Stimulated activated CD8-positive, alpha-beta memory T cell treated with anti-CD3 and anti-CD28 coated beads, Interleukin-7, amount 100 ng/mL, for 24 hours (primary cell): ENCODE measurements at places on chromosomes 11 and 22.
A peak's percentile ranks its signal among the peaks of the same experiment; 100 is the strongest.

DNA sequence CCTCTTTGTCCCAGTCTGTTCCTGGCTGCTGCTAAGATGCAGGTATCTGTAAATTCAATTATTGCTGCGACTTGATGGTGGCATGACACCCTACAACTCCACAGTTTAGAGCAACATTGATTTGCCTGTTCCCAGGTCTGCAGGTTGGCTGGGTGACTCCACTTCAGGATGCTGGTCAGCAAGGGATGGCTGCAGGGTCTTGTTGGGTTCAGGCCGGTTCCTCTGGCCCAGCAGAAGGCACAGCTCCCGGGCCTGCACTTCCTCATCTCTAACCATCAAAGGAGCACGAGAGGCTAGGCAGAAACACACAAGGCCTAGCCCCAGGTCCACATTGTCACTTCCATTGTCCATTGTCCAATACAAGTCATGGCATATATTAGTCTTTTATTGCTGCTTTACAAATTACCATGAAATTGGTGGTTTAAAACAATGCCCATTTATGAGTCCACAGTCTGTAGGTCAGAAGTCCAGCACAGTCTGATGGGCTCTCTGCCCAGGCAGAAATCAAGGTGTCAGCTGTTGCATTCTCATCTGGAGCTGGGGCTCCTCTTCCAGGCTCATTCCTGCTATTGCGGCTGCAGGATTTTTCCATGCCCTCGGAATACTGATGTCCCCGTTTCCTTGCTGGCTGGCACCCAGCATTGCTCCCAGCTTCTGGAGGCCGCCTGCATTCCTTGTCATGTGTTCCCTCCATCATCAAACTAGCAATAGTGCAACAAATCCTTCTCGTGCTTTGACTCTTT, 96.6 kb upstream of the LMO1 start:
- no peak for DNase-seq

GRCh38 chr11:38191101-38191500, 1593.1 kb upstream of the RAG2 start:
- DNase-seq: no peak

- no peak for DNase-seq
Observed at GRCh38 chr22:49100773-49101172, 726.9 kb downstream of the BRD1 start.

DNA sequence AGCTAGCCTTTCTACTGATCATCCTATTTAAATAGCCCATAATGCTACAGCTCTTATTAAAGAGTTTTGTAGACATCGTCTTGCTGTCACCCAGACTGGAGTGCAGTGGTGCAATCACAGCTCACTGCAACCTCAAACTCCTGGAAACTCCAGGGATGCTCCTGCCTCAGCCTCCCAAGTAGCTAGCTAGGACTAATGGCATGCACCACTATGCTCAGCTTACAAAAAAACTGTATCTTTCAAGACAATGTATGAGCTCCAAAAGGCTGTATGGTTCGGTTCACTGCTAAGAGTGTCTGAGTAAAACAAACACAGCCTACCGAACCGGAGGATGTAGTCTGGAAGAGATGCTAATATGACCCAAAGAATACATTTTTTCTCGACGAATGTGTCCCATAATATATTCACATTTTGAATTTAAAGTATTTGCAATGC, 2.6 kb downstream of the TAF1D start:
- DNase-seq: no peak

GRCh38 chr11:64225608-64226506, at the start of the genes NUDT22 and TRPT1:
TSS of gene NUDT22 (plus strand) at chr11:64226274. CDS start at chr11:64226653, 379 bp downstream.
TSS of gene TRPT1 (minus strand) at chr11:64226186. CDS start at chr11:64225860, 326 bp downstream.
- peak; percentile 94 for DNase-seq

DNA sequence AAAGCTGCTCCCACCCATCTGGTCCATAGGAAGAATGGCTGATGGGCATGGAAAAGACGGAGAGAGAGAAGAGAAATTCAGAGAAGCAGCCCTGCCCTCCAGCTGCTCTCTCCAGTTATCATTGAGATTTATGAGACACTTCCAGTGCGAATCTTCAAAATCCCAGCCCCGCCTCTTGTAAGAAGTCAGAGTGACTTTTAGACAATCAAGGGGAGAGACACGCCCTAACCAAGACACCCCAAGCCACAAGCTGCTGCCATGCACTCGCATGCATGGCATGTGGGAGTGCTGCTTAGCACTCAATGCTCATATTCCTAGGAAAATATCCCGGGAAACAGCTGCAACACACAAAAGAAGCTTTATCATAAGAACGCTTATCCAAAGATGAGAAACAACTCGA, 110.6 kb upstream of the BID start:
- DNase-seq: no peak

GRCh38 chr11:109526931-109527330, 104.9 kb downstream of the C11orf87 start:
- DNase-seq: no peak

GRCh38 chr11:14519597-14519916, 629 bp downstream of the PSMA1 start:
- DNase-seq: no peak

GRCh38 chr22:38074181-38075104, 9.5 kb downstream of the SLC16A8 start:
- no peak for DNase-seq

DNA sequence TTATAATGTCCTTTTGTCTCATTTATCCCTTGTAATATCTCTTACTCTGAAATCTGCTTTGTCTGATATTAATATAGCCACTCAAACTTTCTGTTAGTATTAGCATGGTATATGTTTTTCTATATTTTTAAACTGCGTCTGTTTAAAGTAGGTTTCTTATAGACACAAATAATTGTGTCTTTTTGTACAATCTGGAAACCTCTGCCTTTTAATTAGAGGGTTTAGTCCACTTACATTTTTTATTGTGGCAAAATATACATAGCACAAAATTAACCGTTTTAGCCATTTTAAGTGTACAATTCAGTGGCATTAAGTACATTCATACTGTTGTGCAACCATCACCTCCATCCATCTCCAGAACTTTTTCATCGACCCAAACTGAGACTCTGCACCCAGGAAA, 28.6 kb downstream of the PARVG start:
- no peak for DNase-seq

DNA sequence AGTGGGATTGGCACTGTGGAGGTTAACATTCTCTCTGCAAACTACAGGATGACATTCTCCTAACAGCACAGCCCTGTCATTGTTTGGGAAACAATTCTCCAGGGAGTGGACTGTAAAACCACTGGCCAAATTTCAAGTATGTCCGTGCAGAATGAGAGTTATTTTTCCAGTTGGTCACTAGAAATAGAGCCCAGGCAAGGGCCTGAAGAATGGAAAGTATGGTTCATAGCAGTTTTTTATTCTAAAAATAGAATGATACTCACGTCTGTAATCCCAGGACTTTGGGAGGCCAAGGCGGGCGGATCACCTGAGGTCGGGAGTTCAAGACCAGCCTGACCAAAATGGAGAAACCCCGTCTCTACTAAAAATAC, 39.0 kb upstream of the CD44 start:
- DNase-seq: no peak

- no peak for DNase-seq
Observed at GRCh38 chr11:126662035-126662790, 306.7 kb downstream of the ST3GAL4 start.

- DNase-seq: no peak
Observed at GRCh38 chr11:46345881-46346484, 1.3 kb upstream of the DGKZ start.

DNA sequence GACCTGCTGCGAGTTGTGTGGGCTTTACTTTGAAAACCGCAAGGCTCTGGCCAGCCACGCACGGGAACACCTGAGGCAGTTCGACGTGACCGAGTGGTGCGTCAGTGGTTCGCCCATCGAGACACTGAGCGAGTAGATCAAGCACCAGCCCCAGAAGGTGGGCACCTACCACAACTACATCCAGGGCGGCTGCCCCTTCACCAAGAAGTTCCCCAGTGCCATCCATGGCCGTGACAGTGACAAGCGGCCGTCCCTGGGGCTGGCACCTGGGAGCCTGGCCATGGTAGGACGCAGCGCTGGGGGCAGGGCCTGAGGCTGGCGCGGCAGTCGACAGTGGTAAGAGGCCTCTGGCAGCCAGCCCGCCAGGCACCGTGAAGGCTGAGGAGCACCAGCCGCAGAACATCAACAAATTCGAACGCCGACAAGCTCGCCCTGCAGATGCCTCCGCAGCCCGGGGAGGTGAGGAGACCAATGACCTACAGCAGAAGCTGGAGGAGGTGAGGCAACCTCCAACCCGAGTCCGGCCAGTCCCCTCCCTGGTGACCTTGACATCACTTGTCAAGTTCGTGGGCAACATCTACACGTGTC, 545.2 kb upstream of the CCDC179 start:
- DNase-seq: no peak

DNA sequence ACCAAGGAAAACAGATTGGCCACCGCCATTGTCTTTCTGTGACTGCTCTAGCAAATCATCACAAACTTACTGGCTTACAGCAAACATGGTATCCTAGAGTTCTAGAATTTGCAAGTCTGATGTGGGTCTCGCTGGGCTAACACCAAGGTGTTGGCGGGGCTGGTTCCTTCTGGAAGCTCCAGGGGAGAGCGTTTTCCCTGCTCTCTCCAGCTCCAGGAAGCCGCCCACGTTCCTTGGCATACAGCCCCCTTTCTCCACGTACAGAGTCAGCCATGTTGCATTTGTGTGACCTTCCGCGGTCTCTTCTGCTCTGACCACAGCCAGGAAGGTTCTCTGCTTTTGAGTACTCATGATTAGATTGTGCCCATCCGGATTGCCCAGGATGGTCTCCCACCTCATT, 27.5 kb downstream of the TBC1D22A start:
- DNase-seq: no peak
